Activated CD4-positive, alpha-beta T cell treated with anti-CD3 and anti-CD28 coated beads, Interleukin-2, amount 50 U/mL, for 48 hours (primary cell): ENCODE measurements at places on chromosomes 12 and 14.

DNA sequence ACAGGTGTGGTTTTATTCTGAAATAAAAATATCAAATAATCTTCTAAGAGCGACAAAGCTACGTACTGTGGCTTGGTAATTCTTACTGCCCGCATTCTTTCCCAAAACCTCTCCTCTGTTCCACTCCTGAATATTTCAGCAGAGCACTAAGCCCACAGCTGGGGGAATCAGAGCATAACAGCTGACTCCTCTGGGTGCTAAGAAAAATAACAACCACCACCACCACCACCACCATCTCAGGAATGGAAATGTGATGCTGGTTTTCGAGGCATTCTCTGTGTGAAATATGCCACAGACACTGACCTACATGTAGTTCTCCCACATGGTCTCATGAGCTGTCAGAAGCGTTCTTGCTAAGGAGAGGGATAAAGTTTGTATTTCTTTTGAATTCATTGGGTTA lies 183.7 kb downstream of the BMP4 start:
- DNase-seq, result no peak

DNA sequence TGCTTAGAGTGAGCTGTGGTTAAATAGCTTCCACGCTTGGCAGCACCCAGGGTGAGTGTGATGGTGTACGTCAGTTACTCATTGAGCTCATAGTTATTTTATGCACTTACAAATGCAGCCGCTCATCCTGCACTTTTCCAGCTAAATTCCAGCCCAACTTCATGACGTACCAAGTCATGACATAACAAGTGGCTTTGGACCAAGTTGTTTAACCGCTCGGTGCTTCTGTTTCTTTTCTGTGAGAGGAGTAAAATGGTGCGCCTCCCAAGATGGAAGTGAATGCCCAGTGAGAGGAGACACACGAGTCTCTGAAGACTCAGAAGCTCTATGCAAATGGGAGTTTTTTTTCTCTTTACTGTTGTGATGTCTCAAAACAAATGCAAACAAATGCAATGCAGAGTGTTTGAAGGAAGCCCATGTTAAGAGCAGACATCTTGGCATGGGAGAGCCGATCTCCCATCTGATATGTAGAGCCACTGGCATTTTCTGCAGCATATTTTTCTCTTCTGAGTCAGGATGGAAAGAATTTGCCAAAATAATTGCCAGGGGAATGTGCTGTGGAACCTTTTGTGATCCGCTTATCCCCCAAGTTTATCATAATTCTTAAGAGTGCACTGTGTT lies 72.2 kb downstream of the FBXW8 start:
- no peak for DNase-seq

GRCh38 chr14:63454863-63455622 lies 88.1 kb downstream of the PPP2R5E start:
- no peak for DNase-seq

DNA sequence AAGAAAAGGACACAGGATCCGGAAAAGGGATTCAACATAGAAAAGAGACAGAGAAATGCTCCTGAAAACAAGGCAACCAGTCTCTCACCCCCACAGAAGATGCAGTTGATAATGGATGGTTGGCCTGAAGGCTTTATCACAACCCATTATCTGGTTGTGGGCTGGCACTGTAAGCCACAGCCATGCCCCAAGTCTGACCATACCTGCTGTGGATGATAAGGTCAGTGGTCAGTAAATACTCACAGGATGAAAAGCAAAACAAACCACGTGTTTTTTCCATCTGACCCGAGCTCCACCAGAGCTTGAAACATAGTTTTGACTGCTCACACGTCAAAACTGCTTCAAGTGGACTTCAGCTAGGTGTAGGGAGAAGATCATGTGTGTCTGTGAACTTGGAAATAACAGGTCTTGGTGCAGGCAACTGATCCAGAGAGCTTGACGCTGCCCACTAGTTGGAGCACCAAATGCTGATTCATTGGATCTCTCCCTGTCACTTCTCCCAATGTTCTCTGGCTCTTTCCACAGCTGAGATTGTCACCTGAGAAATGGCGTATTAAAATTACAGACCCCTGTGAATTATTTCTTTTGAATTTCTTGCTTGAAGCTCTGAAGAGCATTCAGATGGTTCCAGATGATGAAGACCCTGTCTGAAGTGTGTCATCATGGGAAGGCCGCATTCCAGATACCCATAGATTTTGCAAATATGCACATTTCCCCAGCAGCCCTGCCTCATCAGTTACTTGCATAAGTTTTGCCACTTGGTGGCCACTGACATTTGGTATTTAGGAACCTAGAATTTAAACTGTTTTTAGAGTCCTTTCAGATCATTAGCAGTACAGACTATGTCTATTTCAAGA lies 8.5 kb downstream of the TMEM233 start:
- no peak for DNase-seq

DNA sequence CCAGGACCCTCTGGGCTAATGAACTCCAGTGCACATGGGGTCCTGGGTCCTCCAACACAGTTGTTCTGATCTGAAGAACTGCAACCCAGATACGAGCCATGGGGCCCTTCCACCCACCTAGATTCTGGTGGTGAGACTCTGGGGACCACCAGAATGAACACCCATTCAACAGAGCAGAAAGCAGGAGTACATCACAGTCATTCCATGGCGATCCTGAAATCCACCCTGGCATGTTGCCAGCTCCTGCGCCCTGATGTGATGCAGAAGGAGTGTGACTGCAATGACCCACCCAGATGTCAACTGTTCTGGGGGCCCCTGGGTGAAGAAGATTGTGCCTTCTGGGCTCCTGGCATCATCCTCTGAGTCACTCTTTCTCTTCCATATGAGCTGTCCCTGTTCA lies 211.6 kb downstream of the KIF26A start:
- DNase-seq, result no peak

GRCh38 chr12:18148961-18149360 lies 59.0 kb upstream of the RERGL start:
- no peak for DNase-seq

DNA sequence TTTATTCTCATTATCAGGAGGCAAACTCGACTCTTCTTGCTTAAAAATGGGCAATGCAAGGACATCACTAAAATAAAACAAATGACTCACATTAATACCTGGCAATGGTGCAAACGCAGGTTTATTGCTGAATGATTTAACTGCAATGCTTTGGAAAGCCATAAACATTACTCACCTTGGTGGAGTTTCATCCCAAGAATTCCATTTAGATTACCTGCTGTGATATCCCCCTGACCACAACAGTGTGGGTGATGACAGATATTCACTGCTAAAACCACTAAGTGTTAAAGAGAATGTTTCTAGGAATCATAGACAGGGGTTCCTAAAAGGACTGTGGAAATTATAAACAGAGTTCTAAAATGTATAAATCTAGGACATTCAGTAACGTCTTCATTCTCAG lies 35.3 kb upstream of the CSRNP2 start:
- no peak for DNase-seq

GRCh38 chr14:69129264-69129880 lies 23.5 kb downstream of the DCAF5 start:
- peak; percentile 65 for DNase-seq

GRCh38 chr12:124771462-124772288 lies 92.0 kb downstream of the SCARB1 start:
- DNase-seq, result peak; percentile 91

- no peak for DNase-seq
Measured at GRCh38 chr14:56046996-56047395, 71.2 kb upstream of the PELI2 start.

- DNase-seq, result no peak
Measured at GRCh38 chr12:29591140-29592020, 93.9 kb upstream of the OVCH1 start.

DNA sequence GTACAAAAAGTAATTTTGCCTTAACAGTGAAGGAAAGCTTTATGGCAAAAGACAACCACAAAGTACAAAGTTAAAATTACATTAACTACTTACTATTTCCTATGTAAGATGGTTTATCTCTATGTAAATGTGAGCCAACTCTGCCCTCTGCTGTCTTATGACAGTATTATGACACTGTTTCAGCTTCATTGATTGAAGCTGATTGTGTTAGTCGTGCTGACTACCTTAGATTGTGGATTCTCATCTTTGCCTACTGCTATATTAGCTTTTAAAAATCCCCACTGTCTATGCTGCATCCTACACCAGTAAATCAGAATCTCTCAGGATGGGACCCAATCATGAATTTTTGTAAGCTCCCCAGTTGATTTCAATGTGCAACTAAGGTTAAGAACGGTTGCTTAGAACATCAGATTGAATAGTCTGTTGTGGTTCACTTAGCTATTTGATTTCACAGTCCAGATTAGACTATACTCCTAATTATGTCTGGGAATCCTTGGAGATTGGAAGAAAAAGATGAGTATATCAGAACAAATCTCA lies 12.2 kb upstream of the SPTB start:
- DNase-seq, result no peak

DNA sequence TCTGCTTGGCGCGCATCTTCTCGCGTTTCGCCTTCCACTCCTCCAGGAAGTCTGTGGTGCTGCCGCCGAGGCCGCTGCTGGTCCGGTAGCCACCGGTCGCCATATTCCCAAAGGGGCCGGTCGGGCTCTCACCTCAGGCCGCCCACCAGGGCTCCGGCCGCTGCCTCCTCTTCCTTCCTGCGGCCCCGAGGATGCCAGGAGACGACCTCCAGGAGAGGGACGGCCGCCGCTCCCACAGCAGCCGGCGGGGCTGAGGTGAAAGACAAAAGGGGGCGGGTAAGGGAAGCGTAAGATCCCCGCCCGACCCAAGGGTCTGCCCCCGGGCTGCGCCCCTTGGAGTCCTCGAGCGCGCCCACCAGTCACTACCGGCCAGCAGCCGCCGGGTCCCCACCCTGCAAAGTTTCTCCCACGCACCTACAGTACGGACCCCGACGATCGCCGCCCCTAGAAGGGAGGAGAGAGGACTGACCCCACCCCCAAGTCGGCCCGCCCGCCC lies 574 bp downstream of the PAWR start:
- DNase-seq, result peak; percentile 3

GRCh38 chr12:42761086-42761485 lies 171.5 kb upstream of the PRICKLE1 start:
- no peak for DNase-seq

DNA sequence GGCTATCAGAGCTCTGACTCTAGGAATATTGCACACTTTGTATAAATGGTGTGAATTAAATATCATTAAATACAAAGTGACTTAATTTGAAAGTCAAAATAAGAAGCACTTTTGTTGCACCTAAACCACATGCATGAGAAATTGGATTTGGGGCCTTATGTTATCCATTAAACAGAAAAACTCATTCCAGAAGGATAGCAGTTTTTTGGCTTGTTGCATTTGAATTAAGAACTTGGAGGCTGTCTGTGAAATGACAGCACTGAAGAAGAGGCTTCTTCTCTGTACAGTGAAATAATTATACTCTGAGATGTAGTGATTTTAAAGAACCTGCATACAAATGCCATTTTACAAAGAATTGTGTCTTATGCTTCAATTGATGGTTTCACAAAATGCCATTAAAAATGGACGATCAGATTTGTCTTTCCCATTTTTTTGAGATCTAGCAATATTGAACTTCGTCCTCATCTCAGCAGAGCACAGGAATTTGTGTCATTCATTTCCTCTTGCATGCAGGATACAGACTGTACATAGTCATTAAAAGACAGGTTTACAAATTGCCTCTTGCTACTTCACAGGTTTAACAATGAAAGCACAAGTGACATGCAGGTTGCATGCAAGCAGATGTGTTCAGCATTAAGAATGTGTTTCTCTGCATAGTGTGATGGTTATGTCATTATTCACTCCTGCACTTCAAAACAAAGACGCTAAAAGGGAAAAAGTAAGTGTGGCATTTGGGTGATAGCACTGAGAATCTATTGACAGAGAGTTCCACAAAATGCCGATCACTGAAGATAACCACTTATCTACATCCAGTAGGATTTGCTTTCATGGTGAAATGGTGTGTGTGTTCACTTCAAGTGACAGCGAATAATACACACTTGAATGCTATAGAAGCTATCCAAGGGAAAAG lies 35.9 kb upstream of the PYGL start:
- no peak for DNase-seq

DNA sequence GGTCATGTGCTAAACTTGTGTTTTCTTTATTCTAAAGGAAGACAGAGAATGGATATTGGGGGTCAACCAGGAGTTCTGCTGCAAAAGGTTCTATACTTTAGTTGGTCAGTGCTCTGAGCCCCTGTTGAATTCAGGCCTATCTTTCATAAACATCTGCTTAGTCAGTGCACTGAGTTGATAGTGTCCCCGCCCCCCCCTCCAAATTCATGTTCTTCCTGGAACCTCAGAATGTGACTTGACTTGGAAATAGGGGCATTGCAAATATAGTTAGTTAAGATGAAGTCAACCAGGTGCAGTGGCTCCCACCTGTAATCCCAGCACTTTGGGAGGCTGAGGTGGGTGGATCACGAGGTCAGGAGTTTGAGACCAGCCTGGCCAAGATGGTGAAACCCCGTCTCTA lies 23.3 kb downstream of the CHST11 start:
- DNase-seq, result no peak
